GM18507 (cell line): ENCODE measurements at places on chromosomes 16 and 17.
A peak's percentile ranks its signal among the peaks of the same experiment; 100 is the strongest.

GRCh38 chr16:31078597-31079341 is 4.5 kb downstream of the ZNF646 start:
- no peak for DNase-seq

- no peak for DNase-seq
Measured at GRCh38 chr17:17726458-17727060, 45.3 kb downstream of the RAI1 start.

GRCh38 chr17:31321481-31321880 is at the start of gene EVI2A:
TSS of gene EVI2A (minus strand) at chr17:31321622. CDS start at chr17:31319013, 2,609 bp downstream.
- peak; percentile 33 for DNase-seq

GRCh38 chr16:27199736-27200135 is 3.6 kb upstream of the KDM8 start:
- peak; percentile 61 for DNase-seq

- no peak for DNase-seq
Measured at GRCh38 chr16:80063713-80064069, 463.2 kb upstream of the MAF start.

DNA sequence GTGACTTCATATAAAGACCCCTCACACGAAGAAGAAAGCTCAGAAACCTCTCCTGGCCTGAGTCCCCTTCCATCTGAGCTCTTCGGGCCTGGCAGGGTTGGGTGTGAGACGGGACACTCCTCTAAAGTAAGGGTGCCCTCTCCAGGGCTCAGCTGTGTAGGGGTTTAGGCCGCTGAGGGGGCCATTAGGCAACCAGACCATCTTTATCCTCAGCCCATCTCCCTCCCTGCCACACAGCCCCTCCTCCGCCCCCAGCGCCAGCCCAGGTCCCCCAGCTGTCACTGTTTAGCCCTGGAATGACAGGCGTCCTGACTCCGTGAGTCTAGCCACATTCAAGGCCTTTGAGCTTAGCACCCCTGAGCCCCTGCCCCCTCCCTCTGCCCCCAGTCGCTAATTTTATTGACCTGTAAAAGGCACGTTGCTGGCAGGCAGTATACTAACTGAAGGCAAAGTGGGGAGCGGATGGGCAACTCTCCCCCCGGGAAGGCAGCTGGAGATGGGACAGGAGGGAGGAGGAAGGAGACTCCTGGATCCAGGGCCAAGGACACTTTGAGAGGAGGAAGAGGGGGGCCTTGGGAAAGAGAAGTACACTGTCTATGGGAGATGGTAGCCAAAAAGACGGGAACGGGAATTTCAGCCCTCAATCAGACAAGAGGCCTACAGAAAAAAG is 592 bp upstream of the ZNF385C start:
- no peak for DNase-seq

DNA sequence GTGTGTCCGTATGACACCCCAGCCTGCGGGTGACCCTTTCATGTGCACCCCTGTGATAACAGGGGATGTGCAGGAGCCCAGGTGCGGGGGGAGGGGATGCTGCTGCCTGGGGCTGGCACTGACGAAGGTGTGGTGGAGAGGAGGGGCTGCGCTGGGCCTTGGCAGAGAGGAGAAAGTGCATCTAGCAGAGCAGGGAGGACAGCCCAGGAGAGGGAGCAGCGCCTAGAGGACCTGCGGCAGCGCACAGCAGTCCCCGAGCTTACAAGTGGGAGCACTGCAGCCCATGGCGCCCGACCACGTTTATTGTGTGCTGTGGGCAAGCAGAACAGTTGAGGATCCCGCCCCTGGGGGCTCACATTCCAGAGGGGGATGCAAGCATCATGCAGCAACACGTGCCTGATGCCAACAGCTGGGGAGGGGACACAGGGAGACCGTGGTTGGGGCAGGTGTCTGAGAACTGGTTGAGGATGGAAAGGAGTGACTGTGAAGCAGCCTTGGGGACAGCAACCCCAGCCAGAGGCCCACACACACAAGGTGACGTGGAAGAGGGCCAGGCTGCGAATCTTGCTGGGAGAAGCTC is 10.9 kb upstream of the SLC7A5 start:
- DNase-seq = no peak

DNA sequence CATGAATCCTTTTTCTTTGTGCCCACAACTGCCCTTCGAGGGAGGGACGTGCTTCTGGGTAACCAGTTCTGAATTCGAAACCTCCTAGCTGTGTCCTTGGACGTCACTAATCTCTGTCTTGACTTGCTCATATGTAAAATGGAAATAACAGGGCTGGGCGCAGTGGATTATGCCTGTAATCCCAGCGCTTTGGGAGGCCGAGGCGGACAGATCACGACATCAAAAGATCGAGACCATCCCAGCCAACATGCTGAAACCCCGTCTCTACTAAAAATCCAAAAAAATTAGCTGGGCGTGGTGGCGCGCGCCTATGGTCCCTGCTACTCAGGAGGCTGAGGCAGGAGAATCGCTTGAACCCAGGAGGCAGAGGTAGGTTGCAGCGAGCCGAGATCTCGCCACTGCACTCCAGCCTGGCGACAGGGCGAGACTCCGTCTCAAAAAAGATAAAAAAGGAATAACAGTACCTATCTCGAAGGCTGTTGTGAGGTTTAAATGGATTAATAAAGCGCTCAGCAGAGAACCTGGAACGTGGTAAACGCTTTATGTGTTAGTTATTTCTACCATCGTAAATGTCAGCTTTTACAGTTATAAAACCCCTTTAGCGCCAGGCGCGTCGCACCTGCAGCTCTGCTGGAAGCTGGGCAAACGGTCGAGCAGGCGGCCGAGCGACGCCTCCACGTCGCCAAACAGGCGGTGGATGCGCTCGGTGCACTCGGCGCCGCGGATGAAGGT is 641 bp downstream of the COG8 start:
- no peak for DNase-seq

DNA sequence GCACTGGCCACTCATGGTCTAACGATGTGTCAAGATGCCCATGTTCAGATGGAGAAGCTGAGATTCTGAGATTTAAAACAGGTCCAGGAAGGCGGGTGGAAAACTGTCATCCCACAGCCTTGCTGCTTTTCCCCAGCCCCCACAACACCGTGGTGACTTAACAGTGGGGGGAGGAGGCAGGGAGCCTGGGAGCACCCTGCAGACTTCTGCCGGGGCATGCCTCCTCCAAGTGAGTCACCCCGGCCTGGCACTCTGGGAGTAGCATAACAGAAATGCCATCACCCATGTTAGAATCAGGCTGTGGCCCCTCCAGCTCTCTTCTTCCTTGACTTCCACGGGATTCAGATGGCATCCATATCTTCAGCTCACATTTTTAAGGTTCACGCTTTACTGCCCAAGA is 164.8 kb downstream of the CBLN1 start:
- no peak for DNase-seq

- DNase-seq = no peak
Measured at GRCh38 chr17:310111-311010, 42.2 kb downstream of the RPH3AL start.

GRCh38 chr16:85479972-85480726 is 133.0 kb upstream of the GSE1 start:
- peak; percentile 54 for DNase-seq

- DNase-seq = no peak
Measured at GRCh38 chr16:57277586-57277985, 6.9 kb downstream of the PLLP start.

- no peak for DNase-seq
Measured at GRCh38 chr16:340370-341091, 12.0 kb downstream of the AXIN1 start.

GRCh38 chr17:42010898-42011516 is 6.2 kb downstream of the DNAJC7 start:
- no peak for DNase-seq

GRCh38 chr17:44115585-44116415 is 7.6 kb downstream of the HDAC5 start:
- no peak for DNase-seq

DNA sequence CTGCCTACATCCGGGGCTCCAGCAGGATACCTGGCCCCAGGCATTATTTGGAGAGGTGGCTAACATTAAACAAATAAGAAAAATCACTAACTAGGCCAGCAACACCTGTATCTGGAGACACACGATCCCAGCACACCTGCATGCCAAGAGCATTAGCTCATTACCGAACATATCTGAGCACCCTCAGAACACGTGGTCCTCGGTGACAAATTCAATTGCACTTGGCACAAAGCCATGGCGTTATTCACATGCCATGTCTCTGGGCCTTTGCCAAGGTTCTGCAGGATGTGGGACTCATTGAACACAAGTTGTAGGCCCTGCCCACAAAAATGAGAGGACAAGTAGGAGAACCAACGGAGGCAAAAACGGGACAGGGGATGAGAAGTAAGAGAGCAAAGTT is 552.3 kb downstream of the TOX3 start:
- DNase-seq = no peak

- no peak for DNase-seq
Measured at GRCh38 chr16:21940570-21940969, 12.6 kb upstream of the UQCRC2 start.

DNA sequence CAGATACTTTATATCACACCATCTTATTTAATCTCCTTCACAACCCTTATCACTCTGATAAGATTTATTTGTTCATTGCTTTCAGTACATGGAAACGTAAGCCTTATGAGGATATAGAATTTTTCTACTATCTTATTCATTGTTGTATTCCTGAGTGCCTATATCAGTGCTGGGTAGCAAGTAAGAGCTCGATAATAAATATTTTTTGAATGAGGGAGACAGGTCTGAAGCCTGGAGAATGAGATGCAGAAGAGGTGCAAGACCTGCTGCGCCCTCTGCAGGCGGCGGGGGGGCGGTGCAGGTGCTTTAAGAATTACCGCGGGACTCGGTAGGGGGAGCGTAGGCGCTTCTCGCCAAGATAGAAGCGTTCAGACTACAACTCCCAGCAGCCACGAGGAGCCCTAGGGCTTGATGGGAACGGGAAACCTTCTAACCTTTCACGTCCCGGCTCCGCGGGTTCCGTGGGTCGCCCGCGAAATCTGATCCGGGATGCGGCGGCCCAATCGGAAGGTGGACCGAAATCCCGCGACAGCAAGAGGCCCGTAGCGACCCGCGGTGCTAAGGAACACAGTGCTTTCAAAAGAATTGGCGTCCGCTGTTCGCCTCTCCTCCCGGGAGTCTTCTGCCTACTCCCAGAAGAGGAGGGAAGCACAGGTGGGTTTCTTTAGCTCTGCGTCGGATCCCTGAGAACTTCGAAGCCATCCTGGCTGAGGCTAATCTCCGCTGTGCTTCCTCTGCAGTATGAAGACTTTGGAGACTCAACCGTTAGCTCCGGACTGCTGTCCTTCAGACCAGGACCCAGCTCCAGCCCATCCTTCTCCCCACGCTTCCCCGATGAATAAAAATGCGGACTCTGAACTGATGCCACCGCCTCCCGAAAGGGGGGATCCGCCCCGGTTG is at the start of gene WRAP53:
TSS of gene WRAP53 (plus strand) at position 570 of the 900 bp plus-strand sequence. CDS start at position 742, 172 bp downstream.
- peak; percentile 87 for DNase-seq

GRCh38 chr17:82745524-82745923 is 6.3 kb upstream of the TBCD start:
- DNase-seq = no peak

GRCh38 chr16:75219838-75220237 is 1.1 kb downstream of the CTRB1 start:
- no peak for DNase-seq

- peak; percentile 66 for DNase-seq
Measured at GRCh38 chr16:46918905-46919792, 35.0 kb downstream of the GPT2 start.
